ENCODE measurements at places on chromosomes 1 and 21. TPM values are rescaled to one million over a fixed set of nuclear protein-coding genes. Genes with fewer than 3 reads are reported as not detected.

Gene FRRS1
- total RNA-seq: 2.9 TPM

GRCh38 chr21:46213620-46214286 is 14.8 kb downstream of the LSS start:
- H3K4me1 ChIP-seq: no peaks in the 10 kb centered on the region
- no peak for DNase-seq
- no peak overlapping the region for H3K4me3 ChIP-seq
- H3K27ac ChIP-seq: no peak overlapping the region

Gene AKR1A1
- 140 TPM for total RNA-seq

- DNase-seq: no peak
- no peaks in the 10 kb centered on the region for H3K27me3 ChIP-seq
- no peaks in the 10 kb centered on the region for H3K36me3 ChIP-seq
- H3K27ac ChIP-seq: no peak overlapping the region
These were observed 139.8 kb upstream of the TMEM51 start for GRCh38 chr1:15013767-15014166.

Gene TAS1R1
- total RNA-seq: not detected

DNA sequence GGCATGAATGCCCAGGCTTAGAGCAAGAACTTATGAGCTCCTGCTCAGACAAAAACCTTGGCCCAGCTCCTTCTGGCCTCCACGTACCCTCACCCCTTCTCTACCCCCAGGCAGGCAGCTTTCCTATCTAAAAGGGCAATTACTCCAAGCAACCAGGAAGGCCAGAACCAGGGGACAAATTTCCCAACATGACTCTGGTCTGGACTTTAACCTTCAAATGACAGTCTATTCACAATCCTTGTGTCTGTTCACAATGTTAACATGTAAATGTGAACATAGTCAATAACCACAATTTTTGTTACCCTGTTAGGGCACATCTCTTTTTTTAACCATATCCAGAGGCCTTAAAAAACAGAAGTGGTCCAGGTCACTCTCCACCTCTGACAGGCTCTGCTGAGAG is 64.4 kb upstream of the LAPTM5 start:
- H3K4me3 ChIP-seq: no peak overlapping the region
- H3K27me3 ChIP-seq: peaks cover 51% of the 10 kb centered on the region
- no peak overlapping the region for H3K27ac ChIP-seq

DNA sequence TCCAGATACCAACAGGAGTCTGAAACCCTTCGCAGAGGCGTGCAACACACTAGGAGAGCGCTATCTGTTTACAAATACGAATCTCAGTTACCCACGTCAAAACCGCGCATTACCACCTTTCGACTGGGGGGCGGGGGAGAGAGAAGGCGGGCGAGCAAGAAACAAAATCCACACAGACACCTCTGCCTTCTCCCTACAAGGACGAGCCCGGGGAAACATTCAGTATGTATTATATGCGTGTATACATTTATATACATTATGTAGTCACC is 722 bp downstream of the TUT4 start:
- H3K4me3 ChIP-seq: no peak overlapping the region
- H3K4me1 ChIP-seq: peaks cover 39% of the 10 kb centered on the region
- H3K27me3 ChIP-seq: no peaks in the 10 kb centered on the region
- no peak overlapping the region for H3K27ac ChIP-seq
- DNase-seq: peak; percentile 85

Gene BLACAT1
- 0.25 TPM for total RNA-seq

Gene KRTAP10-12
- not detected for total RNA-seq

DNA sequence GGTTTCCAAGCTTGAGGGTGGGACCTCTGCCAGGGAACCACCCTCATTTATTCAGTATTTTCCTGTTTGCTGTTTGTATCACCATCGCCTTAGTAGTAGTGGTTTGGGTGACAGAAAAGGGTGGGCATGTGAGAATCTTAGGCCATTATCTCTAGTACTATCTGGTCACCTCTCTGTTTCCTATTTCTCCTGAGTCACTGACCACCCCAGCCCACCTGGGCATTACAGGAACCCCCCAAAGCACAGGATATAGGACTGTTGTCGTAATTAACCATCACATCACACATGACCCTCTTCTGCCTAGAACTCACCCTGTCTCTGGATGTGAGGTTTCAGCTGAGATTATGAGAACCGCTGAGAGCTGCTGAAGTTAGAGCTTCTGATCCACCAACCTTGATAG is 60.4 kb downstream of the IL23R start:
- H3K4me3 ChIP-seq: no peak overlapping the region
- DNase-seq: no peak
- H3K27ac ChIP-seq: no peak overlapping the region

DNA sequence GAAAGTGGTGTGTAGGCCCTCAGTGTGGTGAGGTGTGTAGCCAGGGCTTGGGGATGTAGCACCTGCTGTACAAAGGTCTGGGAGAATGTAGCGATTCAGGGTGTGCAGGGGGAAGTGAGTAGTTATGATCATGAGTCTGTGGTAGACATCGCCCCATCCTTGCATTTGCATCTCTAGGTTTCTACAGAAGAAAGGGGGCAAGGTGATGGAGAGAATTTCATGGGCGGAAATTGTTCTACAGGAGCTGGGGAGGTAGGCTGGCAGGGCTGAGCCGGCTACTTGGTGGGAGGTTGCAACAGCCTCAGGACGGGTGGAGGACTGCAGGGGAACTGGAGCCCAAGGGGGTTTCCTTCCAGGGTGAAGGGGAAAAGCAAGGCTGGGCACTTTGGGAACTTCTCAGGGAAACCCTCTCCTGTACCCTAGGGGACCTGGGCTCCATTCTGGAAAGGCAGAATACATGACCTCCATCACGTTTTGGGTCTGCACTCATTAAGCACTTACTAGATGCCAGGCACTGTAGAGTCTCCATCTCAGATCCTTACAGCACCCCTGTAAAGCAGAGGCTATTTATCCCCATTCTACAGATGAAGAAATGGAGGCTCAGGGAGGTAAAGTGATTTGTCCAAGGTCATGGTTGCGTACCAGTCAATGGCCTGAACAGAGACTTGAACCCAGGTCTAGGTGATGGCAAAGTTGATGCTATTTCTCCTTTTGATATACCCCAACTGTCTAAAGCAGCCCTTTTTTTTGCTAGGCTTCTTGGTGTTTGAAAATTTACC is 14.5 kb upstream of the TNFRSF1B start:
- peaks cover 84% of the 10 kb centered on the region for H3K4me1 ChIP-seq
- H3K27ac ChIP-seq: peak overlapping the region; percentile 61
- peaks cover 14% of the 10 kb centered on the region for H3K36me3 ChIP-seq
- H3K4me3 ChIP-seq: no peak overlapping the region
- H3K27me3 ChIP-seq: no peaks in the 10 kb centered on the region
- no peak for DNase-seq

Gene DHRS3
- 33.3 TPM for total RNA-seq

Gene KCNK2
- total RNA-seq: not detected

DNA sequence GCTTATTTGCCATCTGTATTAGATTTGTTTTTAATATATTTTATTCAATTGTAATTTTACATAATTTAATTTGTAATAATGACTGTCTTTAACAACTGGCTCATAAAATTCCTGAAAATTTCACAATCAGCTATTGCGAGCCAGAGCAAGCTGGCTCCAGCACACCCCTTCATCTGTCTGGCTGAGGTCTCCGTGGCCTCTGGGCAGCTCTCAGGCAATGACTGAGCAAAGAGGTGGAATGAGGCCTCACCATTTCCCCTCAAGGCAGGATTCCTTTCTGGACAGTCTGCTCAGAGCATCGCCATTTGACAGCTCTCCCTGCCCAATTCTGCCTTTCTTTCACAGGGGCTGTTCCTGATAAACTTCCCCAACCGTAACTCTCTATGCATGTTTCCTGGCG is 5.8 kb upstream of the KANK4 start:
- peaks cover 7% of the 10 kb centered on the region for H3K27me3 ChIP-seq
- no peak overlapping the region for H3K4me3 ChIP-seq

DNA sequence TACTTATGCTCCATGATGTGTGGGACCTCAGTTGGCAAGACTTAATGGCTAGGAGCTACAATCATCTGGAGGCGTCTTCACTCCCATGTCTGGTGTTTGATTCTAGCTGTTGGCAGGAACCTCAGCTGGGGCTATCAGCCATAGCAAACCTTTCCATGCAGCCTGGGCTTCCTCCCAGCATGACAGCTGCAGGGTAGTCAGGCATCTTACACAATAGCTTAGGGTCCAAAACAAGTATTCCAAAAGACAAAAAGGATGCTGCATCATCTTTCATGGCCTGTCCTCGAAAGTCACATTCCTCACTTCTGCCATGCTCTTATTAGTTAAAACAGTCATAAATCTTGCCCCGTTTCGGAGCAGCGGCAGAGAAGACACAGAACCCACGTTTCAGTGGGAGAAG is 90.9 kb downstream of the LRRC8C start:
- peaks cover 97% of the 10 kb centered on the region for H3K4me1 ChIP-seq
- DNase-seq: no peak
- no peak overlapping the region for H3K4me3 ChIP-seq
- H3K36me3 ChIP-seq: peaks cover 68% of the 10 kb centered on the region
- H3K27ac ChIP-seq: peak overlapping the region; percentile 98
- H3K27me3 ChIP-seq: no peaks in the 10 kb centered on the region

Gene YARS1
- 259 TPM for total RNA-seq

Gene AQP10
- not detected for total RNA-seq

GRCh38 chr1:184223216-184223615 is 163.6 kb upstream of the C1orf21 start:
- no peak overlapping the region for H3K4me3 ChIP-seq
- H3K4me1 ChIP-seq: no peaks in the 10 kb centered on the region

Gene RYR2
- total RNA-seq: 0.04 TPM

- no peaks in the 10 kb centered on the region for H3K4me1 ChIP-seq
- no peaks in the 10 kb centered on the region for H3K36me3 ChIP-seq
- no peak overlapping the region for H3K27ac ChIP-seq
These were observed 33.1 kb upstream of the NFASC start for GRCh38 chr1:204837440-204838084.

- H3K27me3 ChIP-seq: no peaks in the 10 kb centered on the region
- no peaks in the 10 kb centered on the region for H3K36me3 ChIP-seq
- no peak overlapping the region for H3K4me3 ChIP-seq
- H3K27ac ChIP-seq: no peak overlapping the region
- H3K4me1 ChIP-seq: peaks cover 17% of the 10 kb centered on the region
These were observed 17.6 kb downstream of the COL8A2 start for GRCh38 chr1:36107394-36107793.

Gene GNAT2
- total RNA-seq: 0.64 TPM

Gene SLAMF8
- total RNA-seq: 0.70 TPM

GRCh38 chr1:89665941-89666340 is 33.0 kb downstream of the LRRC8C start:
- H3K27me3 ChIP-seq: no peaks in the 10 kb centered on the region
- H3K36me3 ChIP-seq: peaks cover 64% of the 10 kb centered on the region
- no peak overlapping the region for H3K4me3 ChIP-seq

Gene FHL3
- total RNA-seq: 23.8 TPM

- H3K36me3 ChIP-seq: peaks cover 27% of the 10 kb centered on the region
- no peak for DNase-seq
- H3K4me1 ChIP-seq: peaks cover 3% of the 10 kb centered on the region
- no peak overlapping the region for H3K4me3 ChIP-seq
- peak overlapping the region; percentile 60 for H3K27ac ChIP-seq
These were observed 44.8 kb downstream of the DHRS3 start for GRCh38 chr1:12573015-12573825.

DNA sequence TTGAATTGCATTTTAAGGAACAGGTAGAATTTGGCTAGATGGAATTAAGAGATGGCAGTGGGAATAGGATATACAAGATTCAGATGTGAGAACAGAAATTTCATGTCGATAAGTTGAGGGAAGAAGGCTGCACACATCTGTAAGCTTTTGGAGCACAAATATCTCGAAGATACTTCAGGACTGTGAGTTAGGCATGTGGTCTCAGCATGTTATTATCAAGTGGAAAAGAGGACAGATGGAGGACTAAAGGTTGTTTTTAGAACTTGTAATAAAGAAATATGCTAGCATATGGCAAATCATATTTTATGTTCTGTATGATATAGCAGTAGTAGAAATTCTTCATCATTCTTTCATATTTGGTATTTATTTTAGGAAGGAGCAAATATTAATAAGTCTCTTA is 61.5 kb downstream of the KIF1B start:
- DNase-seq: no peak
- no peaks in the 10 kb centered on the region for H3K27me3 ChIP-seq
- peaks cover 5% of the 10 kb centered on the region for H3K4me1 ChIP-seq
- H3K36me3 ChIP-seq: peaks cover 10% of the 10 kb centered on the region

Gene KRTAP21-2
- total RNA-seq: not detected

DNA sequence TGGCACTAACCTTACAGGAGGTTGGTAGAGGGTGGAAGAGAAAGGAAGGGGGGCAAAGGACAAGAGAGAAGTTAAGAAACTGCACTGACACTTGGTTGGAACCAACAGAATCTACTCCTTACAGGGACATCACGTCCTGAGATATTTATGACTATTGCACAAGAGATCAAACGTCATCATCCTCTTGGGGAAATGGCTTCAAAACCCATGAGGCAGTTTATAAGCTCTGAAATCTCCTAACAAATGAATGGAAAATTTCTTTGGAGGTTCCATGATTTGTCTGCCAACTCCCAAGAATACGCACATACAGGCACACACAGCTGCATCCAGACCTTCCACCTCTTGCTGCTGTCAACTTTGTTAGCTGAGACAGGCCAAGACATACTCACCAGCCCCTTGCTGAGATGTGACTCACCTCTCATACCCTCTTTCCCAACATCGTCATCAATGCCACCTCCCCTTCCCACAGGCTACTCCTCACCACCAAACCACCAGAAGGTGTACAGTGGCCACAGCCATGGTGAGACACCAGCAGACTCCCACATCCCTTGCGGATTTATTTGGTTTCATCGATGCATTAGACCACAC is 135.5 kb downstream of the SETD4 start:
- H3K4me3 ChIP-seq: no peak overlapping the region
- H3K27ac ChIP-seq: no peak overlapping the region
- H3K27me3 ChIP-seq: peaks cover 13% of the 10 kb centered on the region
- DNase-seq: peak; percentile 25
- no peaks in the 10 kb centered on the region for H3K4me1 ChIP-seq
